ENCODE measurements at places on chromosomes 1 and 21.

GRCh38 chr1:8891401-8891800 is 12.9 kb upstream of the ENO1 start:
- DNase-seq = no peak

- no peak for DNase-seq
Measured at GRCh38 chr1:61078618-61079295, 3.6 kb upstream of the NFIA start.

GRCh38 chr1:6287431-6287886 is 26.6 kb upstream of the GPR153 start:
- no peak for DNase-seq

DNA sequence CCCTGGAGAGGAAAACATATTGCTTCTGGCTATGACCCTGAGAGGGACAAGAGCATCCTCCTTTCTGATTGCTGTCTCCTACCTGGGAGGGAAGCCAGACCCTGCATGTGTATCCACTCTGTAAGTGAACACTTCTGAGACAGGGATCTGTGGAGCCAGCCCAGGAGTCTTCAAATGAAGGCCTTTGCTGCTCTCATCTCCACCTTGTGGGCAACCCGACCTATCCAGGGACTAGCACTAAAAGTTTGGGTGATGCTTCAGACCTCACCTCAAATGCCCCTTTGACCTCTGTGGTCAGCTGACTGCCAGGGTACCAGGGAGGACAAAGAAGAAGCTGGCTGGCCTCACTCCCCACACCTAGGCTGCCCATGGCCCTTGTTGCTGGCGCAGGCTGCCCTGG is 64.7 kb downstream of the KCND3 start:
- DNase-seq = no peak

GRCh38 chr1:221543529-221544120 is 198.3 kb downstream of the DUSP10 start:
- no peak for DNase-seq

- no peak for DNase-seq
Measured at GRCh38 chr21:16079830-16080229, 350.0 kb downstream of the USP25 start.

- DNase-seq = no peak
Measured at GRCh38 chr1:58402444-58402843, 144.1 kb downstream of the OMA1 start.

DNA sequence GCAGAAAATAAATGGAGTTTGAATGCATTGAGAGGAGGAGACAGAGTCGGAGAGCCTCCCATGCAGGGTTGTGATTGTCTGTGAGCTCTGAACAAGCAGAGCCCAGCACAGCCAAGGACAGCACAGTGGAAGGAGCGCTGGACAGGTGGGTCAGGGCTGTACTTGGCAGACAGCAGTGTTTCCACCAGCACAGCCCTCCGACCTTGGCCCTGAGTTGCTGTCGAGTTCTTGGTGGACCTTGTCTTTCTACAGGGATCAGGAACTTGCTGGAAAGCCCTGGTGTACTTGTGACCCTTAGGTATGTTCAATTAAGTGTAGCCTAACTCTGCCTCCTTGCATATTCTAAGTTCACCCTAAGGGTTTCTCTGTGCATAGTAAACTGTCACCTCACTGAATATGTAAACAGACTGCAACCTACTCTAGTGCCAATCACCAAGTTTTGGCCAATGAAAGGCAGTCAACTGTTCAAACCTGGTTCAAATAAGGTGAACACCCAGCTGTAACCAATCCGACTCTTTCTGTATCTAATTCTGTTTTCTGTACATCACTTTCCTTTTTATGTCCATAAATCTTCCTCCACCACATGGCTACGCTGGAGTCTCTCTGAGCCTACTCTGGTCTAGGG is 86.6 kb upstream of the SLC25A33 start:
- no peak for DNase-seq

- no peak for DNase-seq
Measured at GRCh38 chr1:54577612-54578011, 29.6 kb downstream of the ACOT11 start.

- no peak for DNase-seq
Measured at GRCh38 chr1:24925963-24926362, 4.1 kb downstream of the RUNX3 start.

DNA sequence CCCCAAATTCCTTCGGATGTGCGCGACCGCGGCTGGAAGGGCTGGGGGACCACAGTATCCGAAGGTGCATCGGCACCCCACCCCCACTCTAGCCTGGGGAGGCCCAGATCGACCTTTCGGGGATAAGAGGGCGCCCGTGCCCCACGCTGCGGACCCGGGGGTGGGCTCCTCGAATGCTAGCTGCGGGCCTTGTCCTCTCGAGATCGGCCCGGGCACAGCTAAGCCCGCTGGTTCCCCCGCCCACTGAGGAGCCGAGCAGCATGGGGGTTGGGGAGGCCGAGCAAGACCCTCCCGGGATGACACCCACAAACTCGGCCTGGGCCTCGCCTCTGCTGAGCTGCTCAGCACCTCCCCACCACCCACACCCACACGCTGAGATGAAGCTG is 653 bp upstream of the IFFO2 start:
- no peak for DNase-seq

DNA sequence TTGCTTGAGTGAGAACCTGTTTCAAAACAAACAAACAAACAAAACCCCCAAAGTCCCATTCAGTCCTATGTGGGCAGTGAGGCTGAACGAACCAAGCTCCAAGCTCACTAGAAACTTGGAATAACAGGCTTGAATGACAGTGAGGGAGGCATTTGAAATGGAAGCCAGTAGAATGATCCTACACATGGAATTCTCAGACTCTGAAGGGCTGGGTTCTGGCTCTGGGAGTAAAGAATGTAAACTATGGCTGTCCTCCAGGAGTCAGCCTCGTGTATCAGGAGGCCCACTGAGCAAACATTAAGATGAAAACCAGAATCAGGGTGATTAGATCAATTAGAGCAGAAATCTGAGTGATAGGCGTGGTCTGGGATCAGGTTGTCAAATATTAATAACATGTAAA is 14.9 kb downstream of the PCP4L1 start:
- no peak for DNase-seq
